ENCODE measurements at places on chromosomes 7 and 10.

DNA sequence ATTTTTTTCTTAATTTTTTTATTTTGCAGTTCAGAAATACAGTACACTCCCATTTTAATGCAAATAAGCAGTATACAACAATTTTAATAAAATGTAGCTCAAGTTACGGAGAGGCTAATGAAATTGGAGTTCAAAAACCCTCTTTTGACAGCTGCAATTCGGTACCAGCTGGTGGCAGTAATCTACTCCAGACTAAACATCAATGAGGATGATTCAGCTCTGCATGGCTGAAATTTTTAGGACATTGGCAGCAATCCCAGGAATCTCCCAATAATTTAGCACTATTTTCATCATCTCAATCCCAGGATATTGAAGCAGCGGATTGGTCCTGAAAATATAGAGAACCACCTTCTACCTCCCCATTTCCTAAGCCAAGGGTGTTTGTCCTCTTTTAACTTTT, 278.8 kb downstream of the CACNA2D1 start:
- no peak for DNase-seq

- DNase-seq, result no peak
These were observed 284 bp downstream of the CXCL12 start for GRCh38 chr10:44384601-44385025.

GRCh38 chr10:112912410-112912928, 37.6 kb upstream of the TCF7L2 start:
- no peak for DNase-seq

GRCh38 chr10:126729314-126729870, 58.9 kb upstream of the C10orf90 start:
- DNase-seq, result no peak

GRCh38 chr10:118957966-118958365, 71.5 kb upstream of the NANOS1 start:
- DNase-seq, result no peak

- DNase-seq, result no peak
These were observed 87.8 kb upstream of the PPP2R2D start for GRCh38 chr10:131812736-131813604.

GRCh38 chr10:125003146-125003900, 61.4 kb downstream of the ZRANB1 start:
- peak; percentile 14 for DNase-seq

- DNase-seq, result no peak
These were observed 135.4 kb downstream of the ST7 start for GRCh38 chr7:117088623-117089194.

DNA sequence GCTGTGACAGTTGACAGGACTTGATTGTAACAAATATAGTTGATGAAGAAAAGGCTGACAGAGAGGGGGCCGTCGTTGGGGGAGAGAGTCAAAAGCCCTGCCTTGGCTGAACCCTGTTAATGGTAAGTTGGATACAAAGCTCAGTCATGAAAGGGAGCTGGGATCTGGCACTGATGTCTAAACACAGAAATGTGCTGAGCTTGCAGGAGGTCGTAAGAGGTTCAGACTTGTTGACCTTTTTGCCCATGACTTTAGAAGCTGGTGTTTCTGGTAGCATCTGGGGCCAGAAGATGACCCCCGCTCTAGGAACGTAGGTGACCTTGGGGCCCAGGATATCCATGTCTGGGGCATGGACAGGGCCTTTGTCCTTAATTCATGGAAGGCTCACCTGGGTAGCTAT, 294.7 kb downstream of the TCF7L2 start:
- DNase-seq, result no peak

DNA sequence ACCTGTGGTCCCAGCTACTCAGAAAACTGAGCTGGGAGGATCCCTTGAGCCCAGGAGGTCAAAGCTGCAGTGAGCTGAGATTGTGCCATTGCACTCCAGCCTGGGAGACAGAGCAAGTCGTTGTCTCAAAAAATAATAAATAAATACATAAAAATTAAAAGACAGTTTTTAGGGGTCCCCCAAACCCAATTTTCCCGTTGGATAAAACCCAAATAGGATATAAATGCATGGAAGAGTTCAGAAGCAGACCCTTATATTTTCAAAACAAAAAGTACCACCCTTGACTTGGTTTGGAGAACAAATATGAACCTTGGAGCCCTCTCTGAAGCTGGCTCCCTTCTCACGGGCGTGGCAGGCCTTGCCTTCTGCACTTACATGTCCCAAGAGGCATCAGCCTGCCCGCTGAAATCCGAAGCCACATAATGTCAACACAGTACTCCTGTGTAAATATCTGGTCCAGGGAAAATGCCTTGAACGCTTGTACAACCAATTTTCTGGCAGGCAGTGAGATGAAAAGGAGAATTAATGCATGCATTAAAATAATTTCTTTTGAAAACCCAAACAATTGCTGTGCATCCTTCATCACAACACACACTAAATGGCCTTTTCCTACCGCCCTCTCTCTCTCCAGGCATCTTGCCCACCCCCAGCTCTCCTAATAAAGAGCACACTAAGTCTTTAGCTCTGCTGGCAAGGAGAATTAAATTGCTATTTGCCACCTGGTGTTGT, 46.4 kb upstream of the PARD3 start:
- no peak for DNase-seq

DNA sequence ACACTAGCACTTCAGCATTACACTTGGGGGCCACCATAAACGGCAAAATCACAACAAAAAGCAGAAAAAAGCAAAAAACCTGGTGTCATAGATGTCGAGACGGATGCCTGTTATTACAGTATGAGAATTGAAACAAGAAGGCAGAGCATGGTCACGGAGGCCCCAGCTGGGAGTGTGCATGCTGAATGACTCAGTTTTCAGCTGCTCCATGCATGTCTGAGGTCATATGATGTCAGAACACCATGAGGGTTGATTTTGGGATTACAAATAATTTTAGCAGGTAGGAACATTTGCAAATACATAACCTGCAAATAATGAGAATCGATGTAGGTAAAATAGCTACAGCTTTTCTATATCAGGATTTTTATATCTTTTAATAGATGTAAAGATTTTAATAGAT, 19.1 kb downstream of the ZMYND11 start:
- no peak for DNase-seq

DNA sequence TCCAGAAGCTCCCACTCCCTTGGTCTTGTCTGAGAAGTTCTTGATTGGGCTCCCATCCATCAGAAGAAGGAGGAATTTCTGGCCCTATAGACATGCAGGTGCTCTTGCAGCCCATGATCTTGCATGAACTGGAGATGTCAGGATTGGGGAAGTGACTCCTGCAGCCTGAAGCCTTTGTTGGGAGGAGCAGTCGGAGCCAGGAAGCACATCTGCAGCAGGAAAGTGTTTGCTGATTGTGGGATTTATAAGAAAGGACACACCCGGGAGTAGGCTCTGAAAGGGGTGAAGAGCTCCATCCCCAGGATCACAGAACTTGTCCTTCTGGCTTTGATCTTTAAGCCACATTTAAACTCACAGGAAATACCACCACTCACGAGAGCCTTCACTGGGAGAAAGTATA, 185.2 kb downstream of the DYNC1I1 start:
- DNase-seq, result no peak

DNA sequence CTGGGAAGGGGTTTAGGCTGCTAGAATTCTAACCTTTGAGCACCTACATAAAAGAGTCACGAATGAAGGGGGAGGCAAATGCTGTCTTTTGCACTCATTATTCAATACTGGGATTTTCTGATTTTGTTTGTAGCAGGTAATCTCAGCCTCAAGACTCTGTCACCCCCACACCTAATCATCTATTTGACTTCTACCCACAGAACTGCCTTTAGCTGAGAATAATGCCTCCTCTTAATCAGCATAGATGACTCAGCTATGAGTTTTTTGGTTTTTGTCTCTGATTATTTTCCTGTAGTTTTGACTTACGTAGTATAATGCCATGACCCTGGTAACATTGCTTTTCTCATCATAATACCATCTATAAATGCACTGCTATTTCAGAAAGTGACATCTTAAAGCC, 42.7 kb upstream of the CACNB2 start:
- DNase-seq, result no peak

GRCh38 chr7:4483851-4484250, 198.2 kb upstream of the FOXK1 start:
- DNase-seq, result no peak

GRCh38 chr10:3568983-3569382, 216.0 kb downstream of the KLF6 start:
- no peak for DNase-seq

DNA sequence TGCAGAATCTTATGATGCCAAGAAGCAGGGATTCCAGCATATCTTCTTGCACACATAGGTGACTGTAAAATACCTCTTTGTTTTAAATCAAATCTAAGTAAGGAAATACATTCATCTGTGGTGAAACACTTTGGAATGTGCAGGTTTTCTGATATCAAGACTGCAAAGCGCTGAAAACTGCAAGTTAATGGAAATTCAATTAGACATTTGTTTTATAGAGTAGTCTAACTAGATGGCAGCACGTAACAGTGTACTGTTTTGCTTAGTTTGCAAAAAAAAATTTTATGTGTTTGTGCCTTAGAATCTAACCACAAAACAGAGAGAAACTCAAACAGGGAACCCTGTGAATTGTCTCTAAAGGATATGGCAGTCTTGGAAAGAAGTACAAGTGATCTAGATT, 259.2 kb downstream of the HDAC9 start:
- no peak for DNase-seq

GRCh38 chr10:119759832-119760231, 34.0 kb downstream of the INPP5F start:
- DNase-seq, result no peak

DNA sequence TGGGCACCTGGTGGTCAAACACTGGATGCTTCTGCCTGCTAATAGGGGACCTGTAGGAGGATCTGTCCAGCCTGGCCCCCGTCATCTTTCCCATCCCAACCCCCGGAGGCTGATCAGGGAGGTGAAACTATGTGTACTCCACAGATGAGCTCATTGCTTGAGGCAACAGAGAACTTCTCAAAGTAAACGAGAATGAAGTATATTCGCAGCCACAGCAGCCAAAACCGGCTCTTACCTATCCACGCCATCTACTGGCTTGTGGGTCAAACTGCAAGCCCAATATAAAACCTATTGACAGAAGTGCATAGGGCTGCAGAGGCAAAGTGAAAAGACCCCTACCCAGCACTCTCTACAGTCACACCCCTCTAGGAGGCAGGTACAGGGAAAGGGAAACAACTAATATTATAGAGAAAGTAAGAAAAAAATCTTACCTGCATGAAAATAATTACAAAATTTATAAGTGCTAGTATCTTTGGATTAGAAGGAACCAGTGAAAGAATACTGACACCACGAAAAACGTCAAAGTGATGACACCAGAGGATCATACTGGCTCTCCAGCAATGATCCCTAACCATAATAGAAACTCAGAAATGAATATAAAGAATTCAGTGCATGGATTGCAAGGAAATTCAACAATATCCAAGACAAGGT, 973.5 kb downstream of the ANKRD7 start:
- no peak for DNase-seq

DNA sequence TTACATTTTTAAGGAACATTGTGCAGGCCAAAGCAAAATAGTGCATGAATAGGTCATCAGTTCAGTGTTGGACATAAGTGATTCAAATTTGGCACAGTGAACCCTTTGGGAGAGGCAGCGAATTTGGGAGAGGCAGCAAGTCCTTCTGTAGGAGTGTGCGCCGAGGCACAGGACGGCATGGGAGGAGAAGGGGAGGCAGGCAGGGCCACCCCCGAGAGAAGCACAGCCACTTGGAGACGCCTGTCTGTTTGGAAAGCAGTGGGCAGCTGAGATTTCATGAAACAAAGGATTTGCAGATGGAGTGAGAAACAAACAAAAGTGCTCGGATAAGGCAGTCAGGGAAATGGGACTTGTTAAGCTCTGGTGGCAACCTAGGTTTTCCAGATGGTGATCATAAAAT, 30.6 kb downstream of the VIPR2 start:
- no peak for DNase-seq

Measured in CD4-positive, alpha-beta T cell treated with Interleukin-15 for 1 hour (primary cell).